ENCODE measurements at places on chromosomes 1 and 21. TPM values are rescaled to one million over a fixed set of nuclear protein-coding genes. Genes with fewer than 3 reads are reported as not detected.

SESN2 gene
- total RNA-seq: 10.9 TPM

RXFP4 gene
- total RNA-seq: not detected

UMODL1 gene
- total RNA-seq: not detected

C1orf185 gene
- not detected for total RNA-seq

VANGL2 gene
- total RNA-seq: 3.2 TPM

PAQR7 gene
- total RNA-seq: 5.9 TPM

NBPF6 gene
- not detected for total RNA-seq

CFAP141 gene
- not detected for total RNA-seq

KRTAP21-2 gene
- total RNA-seq: not detected

TSPAN2 gene
- not detected for total RNA-seq

SAMD13 gene
- total RNA-seq: 1.00 TPM

ATAD3C gene
- total RNA-seq: not detected

LIPI gene
- not detected for total RNA-seq

OR2L3 gene
- total RNA-seq: not detected

DIO1 gene
- not detected for total RNA-seq

LMX1A gene
- total RNA-seq: not detected

OR6K3 gene
- total RNA-seq: not detected

C1orf115 gene
- total RNA-seq: 0.34 TPM

DDI2 gene
- 58.9 TPM for total RNA-seq

PATJ gene
- 5.2 TPM for total RNA-seq

VWA5B1 gene
- not detected for total RNA-seq

MPL gene
- total RNA-seq: not detected

F13B gene
- total RNA-seq: not detected

GPR3 gene
- 2.0 TPM for total RNA-seq

CYP4A11 gene
- not detected for total RNA-seq

DMRTA2 gene
- total RNA-seq: not detected
